Uterus (tissue), 4 donors: ENCODE measurements at places on chromosomes 6 and 20.

DNA sequence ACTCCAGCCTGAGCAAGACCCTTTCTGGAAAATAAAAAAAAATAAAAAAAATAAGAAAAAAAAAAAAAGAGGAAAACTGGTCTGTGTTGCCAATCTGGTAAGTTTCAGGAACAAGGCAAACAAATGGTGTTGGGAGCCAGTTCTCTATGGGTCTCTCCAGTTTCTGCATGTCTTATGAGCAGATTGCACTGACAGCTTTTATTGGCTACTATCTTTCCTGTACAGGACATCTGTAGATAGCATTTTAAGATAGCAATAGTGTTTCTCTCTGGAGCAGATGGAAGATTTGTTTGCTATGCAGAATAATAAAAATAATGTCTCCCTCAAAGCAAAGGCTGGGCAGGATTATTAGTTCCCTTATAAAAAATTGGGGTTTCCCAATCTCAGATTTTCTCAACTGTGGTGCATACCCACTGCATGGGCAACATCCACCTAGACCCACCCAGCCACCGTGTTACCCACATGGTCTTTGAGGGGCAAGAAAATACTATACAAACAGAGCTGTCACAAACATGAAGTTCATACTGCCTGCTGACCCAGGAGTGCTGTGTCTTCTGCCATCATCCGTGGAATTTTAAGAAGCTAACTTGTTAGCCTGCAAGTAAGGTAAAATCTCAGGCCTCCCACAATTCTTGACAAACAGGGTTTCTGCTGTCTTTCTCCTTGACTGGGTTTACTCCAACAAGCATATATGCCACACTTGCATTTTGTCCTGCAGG lies 9.5 kb downstream of the GMDS start:
- no peaks in the 10 kb centered on the region for H3K4me1 ChIP-seq
- H3K36me3 ChIP-seq = no peaks in the 10 kb centered on the region
- H3K4me3 ChIP-seq = no peak overlapping the region
- no peak overlapping the region for H3K27ac ChIP-seq

- H3K36me3 ChIP-seq = no peaks in the 10 kb centered on the region
- peaks cover 6% of the 10 kb centered on the region for H3K4me1 ChIP-seq
- no peak for DNase-seq
- no peak overlapping the region for H3K4me3 ChIP-seq
- H3K27me3 ChIP-seq = no peaks in the 10 kb centered on the region
These were observed 2.4 kb downstream of the LRRN4 start for GRCh38 chr20:6051505-6051904.

GRCh38 chr6:43180985-43181384 lies 1.0 kb upstream of the CUL9 start:
- peak overlapping the region; percentile 77 for H3K27ac ChIP-seq
- no peak for DNase-seq
- no peaks in the 10 kb centered on the region for H3K27me3 ChIP-seq
- H3K36me3 ChIP-seq = no peaks in the 10 kb centered on the region
- H3K4me3 ChIP-seq = no peak overlapping the region
- no peaks in the 10 kb centered on the region for H3K4me1 ChIP-seq

- H3K4me1 ChIP-seq = no peaks in the 10 kb centered on the region
- no peak overlapping the region for H3K4me3 ChIP-seq
These were observed 86.4 kb downstream of the ADGRG6 start for GRCh38 chr6:142387997-142388815.

DNA sequence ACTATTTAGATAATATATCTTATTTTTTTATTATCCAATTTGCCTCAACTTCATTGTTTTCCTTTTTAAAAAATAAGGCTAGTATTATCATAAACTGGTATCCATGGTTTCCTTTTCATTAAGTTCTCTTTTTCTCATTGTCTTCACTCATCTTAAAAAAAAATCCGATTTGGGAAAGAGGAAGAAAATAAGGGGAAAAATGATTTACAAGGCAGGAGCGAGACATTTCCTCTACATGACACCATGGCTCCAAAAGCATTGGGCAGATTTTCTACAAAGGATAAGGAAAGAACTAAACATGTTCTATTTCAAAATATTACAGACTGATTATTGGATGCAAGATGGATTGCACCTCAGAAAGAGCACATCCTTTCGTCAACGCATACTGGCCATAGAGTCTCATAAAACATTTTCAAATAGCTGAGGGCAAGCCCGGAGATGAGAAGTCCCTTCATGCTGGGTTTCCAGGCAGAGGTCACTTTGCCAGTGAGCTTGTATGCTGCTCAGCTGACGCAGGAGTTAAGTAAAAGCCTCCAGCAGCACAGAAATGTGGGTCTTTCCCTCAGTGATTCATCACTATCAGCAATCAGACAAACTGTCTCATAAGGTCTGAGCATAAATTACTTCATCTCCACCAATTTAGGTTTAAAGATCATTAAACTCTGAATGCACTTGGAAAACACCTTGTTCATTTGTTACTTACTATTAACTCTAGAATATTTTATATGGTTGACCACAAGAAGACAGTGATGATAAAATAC lies 129.0 kb upstream of the TNFAIP3 start:
- DNase-seq = no peak
- H3K4me1 ChIP-seq = no peaks in the 10 kb centered on the region
- no peaks in the 10 kb centered on the region for H3K27me3 ChIP-seq
- H3K36me3 ChIP-seq = no peaks in the 10 kb centered on the region
- H3K27ac ChIP-seq = no peak overlapping the region
- no peak overlapping the region for H3K4me3 ChIP-seq

GRCh38 chr6:148186916-148187315 lies 155.7 kb upstream of the SASH1 start:
- H3K4me1 ChIP-seq = no peaks in the 10 kb centered on the region
- no peaks in the 10 kb centered on the region for H3K36me3 ChIP-seq
- no peaks in the 10 kb centered on the region for H3K27me3 ChIP-seq

GRCh38 chr20:57837208-57838035 lies 127.6 kb upstream of the PMEPA1 start:
- H3K36me3 ChIP-seq = no peaks in the 10 kb centered on the region
- no peak for DNase-seq
- no peaks in the 10 kb centered on the region for H3K4me1 ChIP-seq
- H3K4me3 ChIP-seq = no peak overlapping the region
- no peaks in the 10 kb centered on the region for H3K27me3 ChIP-seq

- peak overlapping the region; percentile 77 for H3K4me3 ChIP-seq
- no peaks in the 10 kb centered on the region for H3K27me3 ChIP-seq
- no peaks in the 10 kb centered on the region for H3K36me3 ChIP-seq
- H3K27ac ChIP-seq = peak overlapping the region; percentile 89
- peaks cover 8% of the 10 kb centered on the region for H3K4me1 ChIP-seq
These were observed 3.0 kb upstream of the FBXO9 start for GRCh38 chr6:53062169-53062539.

DNA sequence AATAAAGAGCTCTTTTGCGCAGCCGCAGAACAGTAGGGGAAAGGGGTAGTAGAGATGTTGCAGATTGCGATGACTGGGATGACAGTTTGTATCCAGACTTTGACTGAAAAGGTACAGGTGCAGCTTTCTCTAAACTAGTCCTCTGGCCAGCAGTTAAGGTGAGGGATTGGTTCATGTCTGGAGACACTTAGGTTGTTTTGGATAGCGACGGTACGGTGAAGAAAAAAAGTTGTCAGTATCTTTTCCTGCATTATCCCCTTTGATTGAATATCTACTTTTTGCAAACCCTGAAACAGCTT lies 537 bp downstream of the PRR3 start:
- DNase-seq = no peak
- H3K36me3 ChIP-seq = no peaks in the 10 kb centered on the region
- H3K27ac ChIP-seq = peak overlapping the region; percentile 98
- no peaks in the 10 kb centered on the region for H3K27me3 ChIP-seq

DNA sequence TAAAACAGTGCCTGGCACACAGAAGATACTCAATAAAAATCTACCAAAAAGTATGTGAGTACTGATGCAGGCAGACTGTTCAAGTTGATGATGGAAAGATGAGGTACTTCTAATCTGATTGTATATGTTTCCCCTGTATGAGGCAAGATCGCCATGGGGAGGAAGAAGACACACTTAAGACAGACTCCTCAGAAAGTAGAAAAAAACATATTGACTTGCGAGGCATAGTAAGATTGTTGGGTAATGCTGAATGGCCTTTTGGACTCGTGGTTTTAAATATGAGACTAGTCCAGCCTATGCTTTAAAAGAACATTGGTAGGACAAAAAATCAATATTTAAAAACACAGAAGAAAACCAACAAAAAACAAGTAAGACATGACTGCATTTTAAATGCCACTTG lies 72.6 kb downstream of the SHPRH start:
- H3K27ac ChIP-seq = no peak overlapping the region
- DNase-seq = no peak
- H3K4me1 ChIP-seq = no peaks in the 10 kb centered on the region
- no peaks in the 10 kb centered on the region for H3K36me3 ChIP-seq
- H3K4me3 ChIP-seq = no peak overlapping the region

GRCh38 chr20:52895235-52895634 lies 76.9 kb upstream of the TSHZ2 start:
- no peaks in the 10 kb centered on the region for H3K4me1 ChIP-seq
- no peak for DNase-seq
- H3K27me3 ChIP-seq = no peaks in the 10 kb centered on the region
- no peak overlapping the region for H3K4me3 ChIP-seq
- H3K36me3 ChIP-seq = no peaks in the 10 kb centered on the region

- no peak for DNase-seq
- H3K27me3 ChIP-seq = no peaks in the 10 kb centered on the region
- no peak overlapping the region for H3K4me3 ChIP-seq
- H3K4me1 ChIP-seq = no peaks in the 10 kb centered on the region
- no peaks in the 10 kb centered on the region for H3K36me3 ChIP-seq
These were observed 16.9 kb downstream of the FUT9 start for GRCh38 chr6:96032661-96033060.

DNA sequence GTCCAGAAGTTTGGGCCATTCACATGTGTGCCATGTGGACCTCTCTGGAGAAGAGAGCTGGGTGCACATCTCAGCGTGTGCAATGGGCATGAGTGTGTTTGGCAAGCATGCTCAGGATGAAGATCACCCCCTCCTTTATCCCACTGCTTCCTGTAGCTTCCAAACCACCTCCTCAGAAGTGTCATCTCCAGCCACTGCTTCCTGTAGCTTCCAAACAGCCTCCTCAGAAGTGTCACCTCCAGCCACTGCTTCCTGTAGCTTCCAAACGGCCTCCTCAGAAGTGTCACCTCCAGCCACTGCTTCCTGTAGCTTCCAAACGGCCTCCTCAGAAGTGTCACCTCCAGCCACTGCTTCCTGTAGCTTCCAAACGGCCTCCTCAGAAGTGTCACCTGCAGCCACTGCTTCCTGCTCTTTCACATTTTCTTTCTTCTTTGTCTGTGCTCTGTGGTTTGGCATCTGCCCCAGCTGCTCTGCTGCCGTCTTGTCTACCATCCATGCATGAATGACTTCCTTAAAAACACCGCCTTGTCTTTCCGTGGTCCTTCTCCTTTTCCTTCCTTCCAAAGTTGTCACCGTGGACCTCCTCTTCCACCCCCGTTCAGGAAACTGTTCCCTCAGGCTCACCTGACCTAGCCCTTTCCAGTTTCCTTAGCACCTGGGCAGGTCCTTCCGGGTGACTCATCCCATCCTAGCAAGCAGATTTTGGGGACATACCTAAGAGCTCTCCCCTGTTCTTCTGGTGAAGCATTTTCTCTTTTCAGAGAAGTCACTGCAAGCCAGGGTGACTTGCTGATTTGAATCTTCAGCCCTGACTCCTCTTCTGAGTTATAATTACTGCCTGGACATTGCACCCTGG lies 43.5 kb upstream of the TIAM2 start:
- no peaks in the 10 kb centered on the region for H3K27me3 ChIP-seq
- no peaks in the 10 kb centered on the region for H3K4me1 ChIP-seq
- no peak for DNase-seq
- H3K27ac ChIP-seq = no peak overlapping the region
